ENCODE measurements at places on chromosomes 6 and 20. TPM values are rescaled to one million over a fixed set of nuclear protein-coding genes. Genes with fewer than 3 reads are reported as not detected.

The HSPA12B gene
- not detected for total RNA-seq

The GSTA3 gene
- not detected for total RNA-seq

The PCSK2 gene
- not detected for total RNA-seq

The KHDRBS2 gene
- total RNA-seq, result not detected

The WFDC6 gene
- not detected for total RNA-seq

The CD109 gene
- 7.6 TPM for total RNA-seq

The AKAP12 gene
- 0.62 TPM for total RNA-seq

The CD40 gene
- 6.1 TPM for total RNA-seq

The SAMD5 gene
- not detected for total RNA-seq

The SDHAF4 gene
- total RNA-seq, result 17.9 TPM

DNA sequence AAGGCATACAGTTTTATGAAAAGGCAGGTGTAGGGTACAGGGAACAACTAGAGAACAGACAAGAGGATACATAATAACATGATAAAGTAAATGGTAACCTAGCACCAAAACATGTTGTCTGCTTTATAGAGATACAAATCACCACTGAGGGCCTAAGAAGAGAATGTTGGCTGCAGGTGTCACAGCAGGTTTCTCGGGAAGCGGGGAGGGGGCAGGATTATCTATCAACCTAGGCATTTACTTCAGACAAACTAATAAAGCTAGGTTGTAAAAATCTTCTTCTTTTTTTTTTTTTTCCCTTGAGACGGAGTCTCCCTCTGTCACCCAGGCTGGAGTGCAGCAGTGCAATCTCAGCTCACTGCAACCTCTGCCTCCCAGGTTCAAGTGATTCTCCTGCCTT, 22.7 kb downstream of the PIM1 start:
- no peak for DNase-seq

GRCh38 chr20:59459586-59459985, 144.8 kb upstream of the PHACTR3 start:
- DNase-seq, result no peak

GRCh38 chr20:19001177-19001576, 187.6 kb downstream of the SCP2D1 start:
- DNase-seq, result no peak

- DNase-seq, result no peak
Measured at GRCh38 chr6:169454204-169454871, 200.7 kb upstream of the THBS2 start.

GRCh38 chr6:151320140-151320539, 71.2 kb downstream of the ZBTB2 start:
- DNase-seq, result no peak

GRCh38 chr6:5624256-5624655, 362.9 kb downstream of the FARS2 start:
- no peak for DNase-seq

DNA sequence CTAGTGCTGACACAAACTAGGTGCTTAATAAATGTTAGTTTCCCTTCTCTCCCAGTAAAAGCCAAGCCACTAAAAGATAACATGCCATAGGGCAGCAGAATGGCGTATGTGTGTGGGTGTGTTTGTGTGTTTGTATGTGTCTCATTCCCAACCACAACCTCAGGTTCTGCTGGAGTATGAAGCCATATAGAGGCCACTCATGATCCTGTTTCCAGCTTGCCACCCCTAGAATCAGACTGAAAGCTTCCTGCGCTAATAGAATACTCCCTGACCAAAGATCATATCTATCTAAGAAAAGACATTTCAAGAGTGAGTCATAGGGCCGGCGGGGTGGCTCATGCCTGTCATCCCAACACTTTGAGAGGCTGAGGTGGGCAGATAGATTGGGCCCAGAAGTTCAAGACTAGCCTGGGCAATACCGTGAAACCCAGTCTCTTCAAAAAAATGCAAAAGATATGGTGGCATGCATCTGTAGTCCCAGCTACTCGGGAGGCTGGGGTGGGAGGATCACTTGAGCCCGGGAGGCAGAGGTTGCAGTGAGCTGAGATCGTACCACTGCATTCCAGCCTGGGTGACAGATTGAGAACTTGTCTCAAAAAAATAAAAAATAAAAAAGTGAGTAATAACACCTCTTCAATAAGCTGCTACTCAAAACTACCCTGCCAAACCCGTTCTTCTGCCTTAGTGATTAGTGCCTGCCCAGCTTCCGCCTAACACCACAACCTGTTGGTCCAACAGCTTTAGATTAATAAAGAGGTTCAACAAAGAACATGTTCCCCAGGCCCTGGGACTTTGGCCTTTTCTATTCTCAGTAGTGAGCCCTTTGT, 11.8 kb upstream of the SNRPC start:
- DNase-seq, result no peak

- peak; percentile 88 for DNase-seq
Measured at GRCh38 chr20:63580796-63581461, 6.9 kb upstream of the HELZ2 start.

DNA sequence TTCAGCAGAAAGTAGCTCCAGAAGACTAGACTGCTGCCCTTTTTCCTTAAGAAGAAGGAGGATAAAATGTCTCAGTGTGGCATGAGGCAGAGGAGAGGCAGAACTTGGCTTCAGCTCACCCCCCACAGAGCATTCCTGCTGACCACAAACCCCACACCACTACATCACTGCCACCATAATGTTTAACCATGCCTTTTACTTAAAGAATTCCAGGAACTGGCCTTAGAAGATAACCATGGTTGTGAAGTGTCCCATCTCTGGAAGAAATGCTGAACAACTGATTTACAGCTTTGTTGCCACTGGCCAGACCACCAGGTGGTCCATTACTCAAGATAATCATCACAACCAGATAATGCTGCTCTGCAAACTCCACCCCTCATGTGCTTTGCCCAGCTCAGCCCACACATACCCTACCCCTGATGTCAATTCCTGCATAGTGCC, 154.1 kb downstream of the CD24 start:
- no peak for DNase-seq

DNA sequence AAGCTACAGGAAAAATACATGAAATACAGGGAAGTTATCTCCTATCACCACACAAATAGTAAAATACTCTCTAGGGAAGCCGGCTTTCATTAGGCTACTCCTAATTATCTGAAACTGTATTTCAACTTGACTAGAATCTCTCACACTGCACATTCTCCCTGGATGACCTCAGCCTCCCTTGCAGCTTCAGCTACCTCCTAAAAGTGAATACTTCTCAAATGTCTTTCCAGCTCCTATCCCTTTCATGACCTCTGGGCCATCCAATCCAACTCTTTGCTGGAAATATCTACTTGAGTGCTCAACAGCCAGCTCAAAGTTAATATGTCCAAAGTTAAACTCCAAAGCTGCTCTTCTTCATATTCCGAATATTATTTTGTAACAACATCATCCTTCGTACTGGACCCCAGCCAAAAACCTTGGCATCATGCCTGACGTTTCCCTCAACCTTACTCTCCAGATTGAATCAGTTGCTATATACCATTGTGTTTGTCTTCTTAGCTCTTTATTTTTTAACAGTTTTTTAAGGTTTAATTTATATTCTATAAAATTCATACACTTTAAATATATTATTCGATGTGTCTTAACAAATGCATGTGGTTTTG, 29.4 kb upstream of the KIF6 start:
- no peak for DNase-seq

GRCh38 chr6:11248974-11249761, 16.7 kb upstream of the NEDD9 start:
- no peak for DNase-seq

GRCh38 chr6:158729906-158730540, 80.2 kb downstream of the SYTL3 start:
- DNase-seq, result no peak

GRCh38 chr20:5945963-5946362, 4.4 kb downstream of the TRMT6 start:
- peak; percentile 17 for DNase-seq

DNA sequence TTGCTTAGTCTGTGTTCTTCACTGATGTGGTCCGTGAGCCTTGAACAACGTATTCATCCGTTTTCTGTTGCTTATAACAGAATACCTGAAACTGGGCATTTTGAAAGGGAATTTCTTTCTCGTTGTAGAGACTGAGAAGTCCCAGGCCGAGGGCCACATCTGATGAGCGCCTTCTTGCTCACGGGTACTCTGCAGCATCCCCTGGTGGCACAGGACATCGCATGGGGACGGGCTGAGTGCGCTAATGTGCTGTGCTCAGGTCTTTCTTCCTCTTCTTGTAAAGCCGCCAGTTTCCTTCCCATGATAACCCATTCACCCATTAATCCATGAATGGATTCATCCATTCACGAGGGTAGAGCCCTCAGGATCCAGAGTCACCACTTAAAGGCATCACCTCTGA, 161.0 kb downstream of the NFATC2 start:
- DNase-seq, result no peak

DNA sequence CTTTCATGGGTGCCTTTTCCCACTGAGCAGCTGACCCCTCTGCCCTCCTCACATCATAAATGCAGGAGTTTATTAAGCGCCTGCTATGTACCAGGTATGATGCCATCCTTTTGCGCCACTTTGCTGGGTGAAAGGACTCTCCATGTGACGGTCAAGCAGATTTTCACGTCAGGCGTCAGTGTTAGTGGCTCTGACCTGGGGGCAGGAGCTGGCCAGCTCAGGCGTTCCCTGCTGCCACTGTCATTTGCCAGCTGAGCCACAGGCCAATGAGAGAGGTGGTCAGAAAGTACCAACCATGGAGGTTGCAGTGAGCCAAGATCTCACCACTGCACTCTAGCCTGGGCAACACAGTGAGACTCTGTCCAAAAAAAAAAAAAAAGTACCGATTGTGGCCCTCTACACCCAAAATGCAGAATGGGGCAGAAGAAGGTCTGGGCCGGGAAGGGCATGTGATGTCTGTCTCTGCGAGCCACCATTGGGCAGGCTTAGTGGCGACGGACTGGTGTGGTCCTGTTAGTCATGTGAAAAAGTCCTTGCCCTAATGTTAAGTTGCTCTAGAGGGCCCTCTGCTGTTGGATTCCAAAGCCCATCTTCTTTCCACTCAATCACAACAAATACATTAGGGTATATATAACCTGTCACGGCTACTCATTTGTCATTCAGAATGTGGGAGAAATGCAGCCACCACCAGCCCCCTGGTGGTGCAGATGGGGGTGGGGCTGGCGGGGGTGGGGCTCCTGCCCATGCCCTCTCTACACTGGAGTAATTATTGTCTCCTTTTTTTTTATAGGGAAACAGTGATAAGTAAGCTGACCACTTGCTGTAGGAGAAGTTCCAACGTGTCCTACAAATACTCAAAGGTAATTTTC, 18.4 kb upstream of the SLC22A1 start:
- DNase-seq, result peak; percentile 45

DNA sequence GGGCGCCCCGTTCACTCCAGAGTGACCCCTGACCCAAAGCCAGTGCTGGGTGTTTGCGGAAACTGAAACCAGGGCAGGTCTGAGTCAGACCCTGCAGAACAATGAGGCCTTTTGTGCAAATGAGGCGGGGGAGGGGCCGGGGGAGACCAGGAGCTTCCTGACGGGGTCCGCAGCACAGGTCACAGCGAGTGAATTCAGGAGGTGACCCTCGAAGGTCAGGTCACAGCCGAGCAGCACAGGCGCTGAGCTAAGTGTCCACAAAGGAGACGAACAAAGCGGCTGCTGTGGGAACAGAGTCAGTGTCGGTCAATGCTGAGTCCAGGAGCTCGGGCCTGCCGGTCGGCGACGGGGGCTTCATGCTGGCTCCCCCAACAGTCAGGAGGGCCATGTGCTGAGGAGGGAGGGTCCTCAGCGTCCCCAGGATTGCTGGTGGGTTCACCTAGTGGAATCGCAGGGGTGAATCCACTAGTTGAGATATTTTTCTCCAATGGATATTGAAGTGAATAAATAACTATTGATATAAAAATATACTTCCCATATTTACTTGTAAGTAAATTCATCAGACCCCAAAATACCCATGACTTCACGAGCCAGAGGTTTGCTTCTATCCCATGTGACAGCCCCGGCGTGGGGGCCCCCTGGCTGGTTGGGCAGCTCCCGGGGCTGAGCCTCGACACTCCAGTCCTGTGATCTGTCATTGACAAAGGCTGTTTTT, 188.4 kb upstream of the SULF2 start:
- no peak for DNase-seq

DNA sequence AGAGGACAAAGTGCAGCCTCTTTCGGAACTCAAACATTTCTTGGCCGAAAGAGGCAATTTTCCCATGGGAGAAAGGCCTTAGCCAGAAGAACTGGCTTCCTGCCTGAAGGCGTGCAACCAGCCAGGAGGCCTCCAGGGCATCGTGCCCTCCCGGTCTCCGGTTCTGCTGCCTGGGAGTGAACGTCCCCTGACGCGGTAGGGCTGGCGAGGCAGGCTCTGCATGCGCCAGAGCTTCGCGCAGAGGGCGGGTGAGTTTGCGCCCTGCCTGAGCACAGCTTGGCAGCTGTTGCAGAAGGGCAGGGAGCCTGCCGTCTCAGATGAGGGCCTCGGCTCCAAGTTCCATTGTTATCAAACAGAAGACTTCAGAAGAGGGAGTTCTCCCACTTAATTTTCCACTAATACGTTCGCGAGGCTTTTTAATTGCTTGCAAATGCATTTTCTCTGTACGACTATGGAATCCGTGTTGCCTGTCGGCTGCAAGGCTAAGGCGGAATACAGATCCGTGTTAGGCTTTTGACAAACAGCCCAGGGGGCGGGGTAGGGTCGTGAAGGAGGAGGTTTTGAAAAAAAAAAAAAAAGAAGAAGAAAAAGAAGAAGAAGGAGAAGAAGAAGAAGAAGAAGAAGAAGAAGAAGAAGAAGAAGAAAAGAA, 5.5 kb upstream of the TFAP2D start:
- no peak for DNase-seq

DNA sequence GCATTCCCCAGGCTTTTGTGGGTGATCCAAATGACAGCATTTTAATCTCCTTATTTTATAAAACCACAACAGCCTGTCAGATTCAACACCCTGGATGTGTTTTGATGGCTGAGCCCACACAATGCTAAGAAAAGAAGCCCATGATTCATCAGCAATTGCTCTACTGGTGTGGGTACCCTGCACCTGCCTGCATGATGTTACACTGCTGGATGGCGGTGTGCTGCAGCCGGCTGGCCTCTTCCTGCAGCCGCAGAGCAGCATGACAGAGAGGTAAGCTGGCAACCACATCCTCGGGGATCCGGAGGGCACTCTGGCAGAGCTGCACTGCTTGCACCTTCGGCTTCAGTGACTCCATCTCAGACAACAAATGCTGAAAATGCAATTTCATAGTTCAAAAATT, 327.5 kb downstream of the SYNE1 start:
- DNase-seq, result peak; percentile 83

GRCh38 chr6:109164331-109164730, 69.0 kb downstream of the CEP57L1 start:
- DNase-seq, result no peak
